ENCODE measurements at places on chromosomes 4 and X.

DNA sequence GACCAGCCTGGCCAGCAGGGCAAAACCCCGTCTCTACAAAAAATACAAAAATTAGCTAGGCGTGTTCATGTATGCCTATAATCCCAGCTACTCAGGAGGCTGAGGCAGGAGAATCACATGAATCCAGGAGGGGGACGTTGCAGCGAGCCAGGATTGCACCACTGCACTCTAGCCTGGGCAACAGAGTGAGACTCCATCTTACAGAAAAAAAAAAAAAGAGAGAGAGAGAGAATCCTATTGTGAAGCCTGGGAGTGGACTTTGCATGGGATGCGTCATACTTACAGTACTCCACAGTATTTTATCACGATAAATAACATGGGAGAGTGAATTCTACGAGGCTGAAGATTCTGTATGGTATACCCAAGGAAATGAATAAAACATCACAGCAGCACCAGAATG is 139.6 kb downstream of the AASDH start:
- DNase-seq: no peak

GRCh38 chr4:53647547-53647946 is 56.3 kb upstream of the LNX1 start:
- DNase-seq: peak; percentile 10

DNA sequence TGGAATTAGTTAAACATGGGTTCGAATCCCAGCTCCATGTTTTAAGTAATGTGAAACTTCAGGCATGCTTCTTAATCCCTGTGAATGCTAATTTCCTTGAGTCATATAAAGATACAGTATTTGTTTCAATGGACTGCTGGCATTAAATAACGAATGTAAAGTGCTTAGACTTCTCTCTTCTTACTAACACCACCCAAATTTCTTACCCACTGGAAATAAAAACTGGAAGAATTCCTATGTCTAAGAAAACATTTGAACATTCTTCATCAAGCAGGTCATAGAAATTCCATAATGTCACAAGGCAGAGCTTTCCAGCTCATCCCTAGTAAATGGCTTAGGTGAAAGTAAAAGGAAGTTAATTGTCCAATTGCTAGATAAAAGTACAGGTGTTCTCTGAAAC is 172.5 kb downstream of the ANK2 start:
- no peak for DNase-seq

DNA sequence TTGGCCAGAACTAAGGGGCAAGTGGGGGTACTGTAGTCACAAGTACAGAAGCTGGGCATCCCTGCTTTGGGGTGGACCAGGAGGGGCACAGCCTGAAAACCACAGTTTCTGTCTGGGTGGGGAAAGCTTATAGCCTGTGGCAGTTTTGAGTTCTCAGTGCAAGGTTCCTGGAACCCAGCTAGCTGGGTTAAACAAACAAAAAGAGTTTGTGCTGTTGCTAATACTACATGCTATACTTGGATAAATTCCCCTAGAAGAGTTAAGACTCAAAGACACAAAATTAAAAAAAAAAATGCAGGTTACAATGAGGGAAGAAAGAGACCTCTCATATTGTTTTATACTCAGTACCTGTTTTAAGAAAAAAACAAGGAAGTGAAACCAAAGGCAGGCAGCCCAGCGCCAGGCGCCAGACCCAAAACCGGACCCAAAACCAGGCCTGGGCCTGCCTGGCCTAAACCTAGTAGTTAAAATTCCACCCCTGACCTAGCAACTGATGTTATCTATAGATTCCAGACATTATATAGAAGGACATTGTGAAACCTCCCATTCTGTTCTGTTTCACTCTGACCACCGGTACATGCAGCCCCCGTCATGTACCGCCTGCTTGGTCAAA is 50.8 kb downstream of the SLC2A9 start:
- DNase-seq: no peak

GRCh38 chr4:52407545-52407944 is 251.6 kb downstream of the USP46 start:
- DNase-seq: no peak

- DNase-seq: peak; percentile 53
Measured at GRCh38 chr4:26916195-26916594, 55.6 kb downstream of the STIM2 start.

- no peak for DNase-seq
Measured at GRCh38 chr4:61406677-61407076, 206.6 kb downstream of the ADGRL3 start.

- no peak for DNase-seq
Measured at GRCh38 chr4:144461906-144462305, 184.1 kb upstream of the HHIP start.

GRCh38 chrX:28757290-28757689 is 170.0 kb downstream of the IL1RAPL1 start:
- DNase-seq: no peak

- DNase-seq: no peak
Measured at GRCh38 chr4:108366716-108367115, 198.0 kb upstream of the LEF1 start.

- peak; percentile 76 for DNase-seq
Measured at GRCh38 chr4:42654631-42655268, 2.2 kb downstream of the ATP8A1 start.

DNA sequence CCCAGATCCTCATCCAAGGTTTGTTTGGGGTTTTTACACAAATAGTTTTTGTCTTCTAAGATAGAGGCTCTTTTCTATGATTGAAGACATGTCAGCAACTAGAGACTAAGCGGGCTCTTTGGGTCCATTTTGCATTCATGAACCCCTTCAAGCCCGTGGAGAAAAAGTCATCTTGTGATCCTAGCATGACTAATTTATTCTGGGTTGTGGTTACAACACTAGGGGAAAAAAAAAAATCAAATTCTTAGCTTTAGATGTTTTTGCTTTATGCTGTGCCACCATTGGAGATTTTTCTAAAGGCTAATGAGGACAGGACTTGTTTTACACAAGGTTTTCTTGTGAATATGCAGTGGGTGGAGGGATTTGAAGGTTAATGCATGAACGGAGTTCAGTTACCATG is 440.0 kb downstream of the PCDH7 start:
- no peak for DNase-seq

- DNase-seq: peak; percentile 22
Measured at GRCh38 chr4:53478671-53479456, 101.4 kb downstream of the FIP1L1 start.

- no peak for DNase-seq
Measured at GRCh38 chrX:132790329-132790728, 168.1 kb downstream of the HS6ST2 start.

DNA sequence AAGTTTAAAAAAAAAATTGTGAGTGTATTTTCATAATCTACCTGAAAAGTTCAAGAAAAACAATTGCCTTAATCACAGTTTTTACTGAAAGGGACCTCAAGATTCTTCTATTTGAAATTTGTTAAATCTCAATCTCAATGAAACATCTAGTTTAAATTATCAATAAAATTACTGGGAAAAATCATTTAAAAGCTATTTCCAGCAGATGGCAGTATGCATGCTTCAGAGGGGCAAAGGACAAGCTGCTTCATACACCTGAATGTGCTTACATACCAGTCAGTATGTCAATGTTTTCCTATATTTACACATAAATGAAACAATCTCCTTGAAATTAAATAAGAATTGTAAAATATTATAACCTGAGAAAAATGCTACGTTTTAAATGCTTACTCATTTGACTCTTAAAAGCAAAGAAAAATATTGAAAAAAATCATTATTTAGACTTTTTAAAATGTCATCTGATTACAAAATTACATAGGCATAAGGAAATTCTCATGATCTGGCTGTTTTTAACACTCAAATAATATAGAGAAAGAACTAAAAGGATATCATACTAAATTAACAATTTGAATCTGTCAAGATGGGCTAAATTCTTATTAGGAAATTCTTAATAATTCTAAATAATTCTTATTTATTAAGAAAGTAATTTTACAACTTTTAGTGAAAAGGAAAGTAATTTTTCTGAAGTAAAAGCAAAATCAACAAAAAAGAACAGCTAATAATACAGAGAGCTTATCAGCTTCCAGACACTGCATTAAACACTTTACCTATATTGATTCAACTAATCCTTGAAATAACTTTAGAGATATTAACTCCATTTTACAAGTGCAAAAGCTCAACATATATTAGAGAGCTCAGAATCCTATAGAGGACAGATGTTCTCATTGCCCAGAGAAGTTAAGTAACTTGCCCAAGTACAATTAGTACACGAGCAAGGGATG is 242.1 kb downstream of the ADAMTS3 start:
- DNase-seq: peak; percentile 61

DNA sequence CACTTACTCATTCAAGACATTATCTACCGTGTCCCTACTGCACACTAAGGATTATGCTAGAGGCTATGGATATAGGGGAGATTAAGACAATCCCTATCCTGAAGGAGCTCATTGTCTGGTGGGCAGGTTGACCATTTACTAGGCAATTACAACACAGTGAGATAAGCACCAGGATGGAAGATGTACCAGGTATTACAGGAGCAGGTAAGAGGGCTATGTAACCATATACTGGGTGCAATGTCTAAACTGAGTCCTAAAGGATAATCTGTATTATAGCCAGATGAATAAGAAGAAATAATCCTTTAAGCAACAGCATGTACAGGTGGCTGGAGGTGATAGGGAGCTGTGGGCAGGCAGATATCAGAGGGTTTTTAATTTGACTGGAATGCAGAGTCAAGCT is 113.3 kb upstream of the TBC1D9 start:
- no peak for DNase-seq
